NT2/D1 (cell line): ENCODE measurements at places on chromosomes 6 and 20.

GRCh38 chr20:41872930-41873329 lies 254.8 kb upstream of the CHD6 start:
- DNase-seq, result no peak

- DNase-seq, result no peak
Measured at GRCh38 chr20:48635361-48635760, 192.4 kb downstream of the PREX1 start.

DNA sequence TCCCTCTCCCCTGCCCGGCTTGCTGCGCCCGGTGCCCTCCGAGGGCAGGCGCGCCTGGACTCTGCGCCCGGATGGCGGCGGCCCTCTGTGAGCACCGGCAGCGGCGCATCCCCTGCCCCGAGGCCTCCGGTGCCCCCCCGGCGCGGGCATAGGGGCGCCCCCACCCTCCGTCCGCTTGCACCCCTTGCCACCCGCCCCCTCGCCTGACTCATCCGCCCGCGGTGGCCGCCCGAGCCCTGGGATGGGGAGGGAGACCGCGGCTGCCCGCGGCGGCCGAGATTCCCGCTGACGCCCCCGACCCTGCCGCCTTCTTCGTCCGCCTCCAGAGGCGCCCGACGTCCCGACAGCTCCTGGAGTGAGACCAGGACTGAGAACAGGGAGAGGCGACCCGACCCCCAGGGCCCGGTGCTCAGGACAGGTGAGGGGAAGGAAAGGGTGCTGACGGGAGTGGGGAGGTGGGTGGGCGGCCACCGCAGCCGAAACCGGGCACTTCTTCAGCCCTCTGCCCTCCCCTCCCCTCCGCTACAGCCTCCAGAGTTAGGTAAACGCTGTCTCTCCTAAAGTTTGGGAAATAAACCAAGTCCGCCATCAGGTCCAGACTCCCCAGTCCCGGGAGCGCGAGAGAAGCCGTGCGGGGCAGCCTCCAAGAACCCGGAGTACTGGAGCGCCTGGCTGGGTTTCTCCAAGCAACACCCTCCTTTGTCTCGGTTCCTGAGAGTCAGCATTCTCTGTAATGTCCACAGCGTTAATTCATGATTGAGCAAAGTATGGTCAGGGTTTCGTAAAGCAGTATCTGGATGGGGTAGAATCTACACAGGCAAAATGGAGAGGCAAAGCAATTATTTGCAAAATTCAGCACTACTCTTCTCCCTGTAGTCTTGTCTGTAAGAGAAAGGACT lies 539 bp downstream of the TMEM200A start:
- no peak for DNase-seq

DNA sequence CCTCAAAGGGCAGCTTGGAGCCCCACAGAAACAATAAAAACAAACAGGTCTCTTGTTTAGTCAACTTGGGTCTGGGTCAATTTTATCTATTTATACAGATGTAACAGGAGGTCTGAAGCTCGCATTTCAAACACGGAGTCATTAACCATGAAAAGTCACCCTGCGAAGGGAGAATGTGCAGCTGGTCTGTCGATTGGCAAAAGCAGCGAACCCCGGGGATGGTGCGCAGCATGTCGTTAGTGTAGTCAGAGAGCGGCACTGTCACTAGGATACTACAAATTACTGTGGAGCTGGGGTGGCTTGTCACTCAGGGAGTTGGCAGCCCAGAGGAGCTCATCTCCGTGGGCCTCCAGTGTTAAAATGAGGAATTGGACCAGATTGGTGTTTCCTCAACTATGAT lies 190.4 kb upstream of the ARG1 start:
- no peak for DNase-seq

DNA sequence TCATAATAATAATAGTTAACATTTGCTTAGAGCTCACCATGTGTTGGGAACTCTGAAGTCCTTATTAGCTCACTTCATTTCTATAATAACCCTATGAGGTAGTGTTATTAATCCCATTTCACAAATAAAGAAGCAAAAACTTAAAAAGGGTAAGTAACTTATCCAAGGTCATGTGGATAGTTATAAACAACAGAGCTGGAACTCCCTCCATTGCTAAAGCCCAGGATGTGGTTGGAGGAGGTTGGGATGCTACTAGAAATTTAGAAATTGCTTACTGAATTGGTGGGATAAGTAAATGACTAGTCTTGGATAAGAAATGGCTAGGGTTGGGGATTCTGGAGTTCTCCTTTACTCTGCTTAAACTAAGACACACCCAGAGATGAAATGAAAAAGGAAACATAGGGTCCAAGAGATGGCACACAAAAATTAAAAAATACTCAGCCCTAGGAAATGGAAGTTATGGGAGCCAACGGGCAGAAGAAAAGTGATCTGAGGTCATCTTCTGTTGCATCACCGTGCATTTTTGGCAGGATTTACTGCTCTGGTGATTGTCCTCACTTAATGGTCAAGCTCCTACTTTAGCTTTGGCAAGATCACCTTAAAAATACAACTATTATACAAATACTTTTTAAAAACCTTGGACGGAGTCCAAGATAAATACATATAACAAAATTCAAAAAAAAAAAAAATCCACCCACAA lies 7.7 kb upstream of the CLIC5 start:
- no peak for DNase-seq

DNA sequence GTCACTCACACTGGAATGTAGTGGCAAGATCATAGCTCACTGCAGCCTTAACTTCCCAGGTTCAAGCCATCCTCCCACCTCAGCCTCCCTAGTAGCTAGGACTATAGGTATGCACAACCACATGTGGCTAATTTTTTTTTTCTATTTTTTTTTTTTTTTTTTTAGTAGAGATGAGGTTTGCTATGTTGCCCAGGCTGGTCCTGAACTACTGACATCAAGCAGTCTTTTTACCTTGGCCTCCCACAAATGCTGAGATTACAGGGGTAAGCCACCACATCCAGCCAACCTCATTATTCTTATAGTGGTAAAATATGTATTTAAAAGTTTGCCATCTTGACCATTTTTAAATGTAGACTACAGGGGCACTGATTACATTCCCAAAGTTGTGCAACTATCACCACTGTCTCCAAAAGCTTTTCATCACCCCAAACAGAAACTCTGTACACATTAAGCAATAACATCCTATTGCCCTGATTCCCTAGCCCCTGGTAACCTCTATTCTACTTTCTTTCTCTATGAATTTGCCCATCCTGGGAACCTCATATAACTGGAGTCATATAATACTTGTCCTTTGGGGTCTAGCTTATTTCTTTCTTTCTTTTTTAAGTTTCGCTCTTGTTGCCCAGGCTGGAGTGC lies 268.0 kb upstream of the JARID2 start:
- no peak for DNase-seq

GRCh38 chr6:134281388-134281787 lies 36.5 kb downstream of the SGK1 start:
- DNase-seq, result no peak

DNA sequence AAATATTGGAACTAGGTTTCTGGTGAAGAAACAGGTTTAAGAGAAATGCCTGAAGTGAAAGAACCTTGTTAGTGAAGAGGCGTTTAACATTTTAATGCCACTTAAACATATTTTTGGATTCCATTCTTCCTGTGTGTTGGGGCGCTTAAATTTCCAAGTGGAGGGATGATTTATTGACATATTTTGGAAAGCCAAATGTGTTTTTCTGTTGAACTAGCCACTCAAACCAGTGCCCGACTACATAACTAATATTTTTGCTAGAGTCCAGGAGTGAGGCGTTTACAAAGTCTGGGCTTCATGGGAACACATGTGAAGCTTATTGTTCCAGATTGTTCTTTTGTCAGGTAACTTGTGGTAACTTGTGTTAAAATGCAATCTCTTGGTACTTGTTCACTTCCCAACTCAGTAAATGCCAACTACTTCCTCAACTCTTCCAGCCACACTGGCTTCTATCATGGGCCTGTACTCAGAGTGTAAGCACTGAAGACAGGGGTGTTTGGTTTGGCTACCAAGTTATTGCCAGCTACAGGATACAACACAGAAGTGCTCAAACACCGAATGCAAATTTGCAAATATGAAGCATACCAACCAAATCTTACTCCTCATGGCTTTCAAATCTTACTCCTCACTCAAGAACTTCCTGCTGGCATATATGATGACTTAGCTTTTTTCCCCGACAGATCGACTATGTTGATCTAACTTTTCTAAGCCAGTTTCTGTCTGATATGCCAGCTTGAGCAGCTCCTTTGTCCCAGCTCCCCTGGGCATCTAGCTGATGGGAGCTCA lies 2.0 kb upstream of the ZNFX1 start:
- DNase-seq, result no peak
